CD4-positive, alpha-beta T cell (primary cell): ENCODE measurements at places on chromosomes 4 and X. TPM values are rescaled to one million over a fixed set of nuclear protein-coding genes. Genes with fewer than 3 reads are reported as not detected.

Gene MAGEC1
- not detected for total RNA-seq

Gene CT45A3
- not detected for total RNA-seq

Gene H2BW2
- not detected for total RNA-seq

- no peaks in the 10 kb centered on the region for H3K27me3 ChIP-seq
- no peaks in the 10 kb centered on the region for H3K36me3 ChIP-seq
- peaks cover 28% of the 10 kb centered on the region for H3K4me1 ChIP-seq
- peak overlapping the region; percentile 83 for H3K4me3 ChIP-seq
Observed at GRCh38 chr4:147732518-147733235, 789 bp downstream of the ARHGAP10 start.

- no peaks in the 10 kb centered on the region for H3K4me1 ChIP-seq
- DNase-seq, result no peak
- H3K36me3 ChIP-seq, result no peaks in the 10 kb centered on the region
- H3K27ac ChIP-seq, result no peak overlapping the region
- H3K27me3 ChIP-seq, result no peaks in the 10 kb centered on the region
Observed at GRCh38 chrX:24999511-24999910, 16.3 kb downstream of the ARX start.

- no peaks in the 10 kb centered on the region for H3K4me1 ChIP-seq
- H3K36me3 ChIP-seq, result peaks cover 62% of the 10 kb centered on the region
- DNase-seq, result no peak
- no peak overlapping the region for H3K27ac ChIP-seq
Observed at GRCh38 chr4:168394556-168394955, 76.0 kb upstream of the DDX60 start.

- DNase-seq, result peak; percentile 22
- no peak overlapping the region for H3K4me3 ChIP-seq
- no peaks in the 10 kb centered on the region for H3K27me3 ChIP-seq
- H3K27ac ChIP-seq, result no peak overlapping the region
Observed at GRCh38 chr4:184313702-184314659, 96.3 kb upstream of the ENPP6 start.

GRCh38 chr4:93759506-93759905 lies 69.0 kb upstream of the ATOH1 start:
- no peaks in the 10 kb centered on the region for H3K36me3 ChIP-seq
- H3K27me3 ChIP-seq, result no peaks in the 10 kb centered on the region
- H3K4me1 ChIP-seq, result no peaks in the 10 kb centered on the region
- no peak for DNase-seq
- H3K27ac ChIP-seq, result no peak overlapping the region
- H3K4me3 ChIP-seq, result no peak overlapping the region

GRCh38 chrX:24285082-24285481 lies 28.8 kb downstream of the SUPT20HL2 start:
- no peaks in the 10 kb centered on the region for H3K27me3 ChIP-seq
- no peak overlapping the region for H3K27ac ChIP-seq
- H3K36me3 ChIP-seq, result no peaks in the 10 kb centered on the region
- H3K4me3 ChIP-seq, result no peak overlapping the region

- H3K27me3 ChIP-seq, result no peaks in the 10 kb centered on the region
- no peaks in the 10 kb centered on the region for H3K4me1 ChIP-seq
- no peaks in the 10 kb centered on the region for H3K36me3 ChIP-seq
Observed at GRCh38 chrX:110915111-110915510, 119.5 kb upstream of the CHRDL1 start.

DNA sequence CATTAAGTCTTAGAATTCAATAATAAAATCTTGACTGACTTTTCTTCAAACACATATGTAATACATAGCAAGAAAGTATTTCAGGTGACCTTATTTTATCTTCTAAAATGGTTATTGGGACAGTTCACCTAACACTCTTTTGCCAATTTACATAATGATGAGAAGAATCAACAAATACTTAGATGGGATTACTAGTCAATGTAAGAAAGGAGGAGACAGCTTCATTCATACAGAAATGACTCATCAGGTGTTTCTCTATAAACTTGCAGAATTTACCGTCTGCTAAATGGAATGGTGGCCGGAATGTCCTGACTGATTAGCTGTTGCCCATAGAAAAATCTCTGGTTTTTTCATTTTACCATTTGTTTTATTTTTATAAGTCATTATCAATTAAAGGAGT lies 115.0 kb upstream of the ETNPPL start:
- H3K27ac ChIP-seq, result no peak overlapping the region
- no peaks in the 10 kb centered on the region for H3K36me3 ChIP-seq
- DNase-seq, result no peak
- H3K4me3 ChIP-seq, result no peak overlapping the region

GRCh38 chrX:40543661-40544328 lies 37.0 kb upstream of the ATP6AP2 start:
- H3K4me1 ChIP-seq, result peaks cover 13% of the 10 kb centered on the region
- H3K27me3 ChIP-seq, result no peaks in the 10 kb centered on the region
- no peak for DNase-seq
- H3K36me3 ChIP-seq, result no peaks in the 10 kb centered on the region

- no peaks in the 10 kb centered on the region for H3K4me1 ChIP-seq
- no peak overlapping the region for H3K27ac ChIP-seq
- no peak for DNase-seq
- H3K4me3 ChIP-seq, result no peak overlapping the region
- H3K27me3 ChIP-seq, result no peaks in the 10 kb centered on the region
- peaks cover 22% of the 10 kb centered on the region for H3K36me3 ChIP-seq
Observed at GRCh38 chr4:54004463-54004862, 59.9 kb downstream of the CHIC2 start.

DNA sequence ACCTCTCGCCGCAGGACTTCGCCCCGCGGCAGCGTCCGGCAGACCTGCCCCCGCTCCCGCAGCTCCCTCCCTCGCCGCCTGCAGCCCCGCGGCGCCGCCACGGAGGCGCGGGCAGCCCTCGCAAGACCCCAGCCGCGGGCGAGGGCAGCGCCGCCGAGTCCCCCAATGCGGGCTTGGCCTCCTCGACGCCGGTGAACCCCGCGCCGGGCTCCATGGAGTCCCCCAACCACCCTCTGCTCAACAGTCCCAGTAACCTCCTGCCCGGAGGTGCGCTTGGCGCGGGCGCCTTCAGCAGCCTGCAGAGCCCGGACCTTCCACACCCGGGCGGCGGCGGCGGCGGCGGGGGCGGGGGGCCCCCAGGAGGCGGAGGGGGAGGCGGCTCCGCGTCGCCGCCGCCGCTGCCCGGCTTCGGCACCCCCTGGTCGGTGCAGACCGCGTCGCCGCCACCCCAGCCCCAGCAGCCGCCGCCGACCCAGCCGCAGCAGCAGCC lies 1.2 kb downstream of the CPEB2 start:
- DNase-seq, result no peak
- H3K4me1 ChIP-seq, result no peaks in the 10 kb centered on the region
- H3K36me3 ChIP-seq, result peaks cover 8% of the 10 kb centered on the region
- H3K27me3 ChIP-seq, result no peaks in the 10 kb centered on the region
- peak overlapping the region; percentile 100 for H3K27ac ChIP-seq

- no peak overlapping the region for H3K27ac ChIP-seq
- no peaks in the 10 kb centered on the region for H3K4me1 ChIP-seq
- no peak for DNase-seq
Observed at GRCh38 chr4:567457-568350, 8.4 kb downstream of the TMEM271 start.

DNA sequence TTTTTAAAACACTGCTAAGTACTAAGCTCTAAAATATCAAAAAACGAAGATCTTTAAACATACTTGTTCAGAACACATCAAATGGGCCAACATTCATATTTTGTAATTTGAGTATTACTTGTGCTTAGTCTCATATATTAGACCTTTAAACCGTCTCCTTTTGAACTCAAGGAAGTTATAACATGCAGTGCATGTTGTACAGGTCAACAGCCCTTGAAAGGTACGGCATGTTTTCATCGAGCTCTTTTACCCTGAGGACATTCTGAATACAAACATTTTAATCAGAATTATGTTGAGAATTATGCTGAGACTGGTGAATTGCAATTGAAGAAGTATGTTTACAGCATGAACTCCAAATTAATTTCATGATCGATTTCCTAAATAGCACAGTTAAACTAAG lies 7.0 kb upstream of the ASB11 start:
- no peaks in the 10 kb centered on the region for H3K27me3 ChIP-seq
- H3K4me1 ChIP-seq, result no peaks in the 10 kb centered on the region
- H3K27ac ChIP-seq, result no peak overlapping the region
- no peak overlapping the region for H3K4me3 ChIP-seq

DNA sequence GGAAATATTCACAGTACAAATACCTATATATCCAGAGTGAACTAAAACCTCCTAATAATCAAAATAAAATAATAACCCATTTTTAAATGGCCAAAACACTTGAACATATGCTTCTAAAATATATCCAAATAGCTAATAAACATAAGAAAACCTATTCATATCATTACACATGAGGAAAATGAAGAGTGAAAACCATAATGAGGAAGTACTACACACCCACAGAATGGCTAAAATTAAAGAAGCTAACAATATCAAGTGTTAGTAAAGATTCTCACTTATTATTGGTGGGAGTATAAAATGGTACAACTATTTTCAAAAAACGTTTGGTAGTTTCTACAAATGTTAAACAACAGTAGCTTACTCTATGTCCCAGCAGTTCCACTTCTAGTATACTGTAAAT lies 92.1 kb downstream of the KLHL13 start:
- H3K4me1 ChIP-seq, result no peaks in the 10 kb centered on the region
- no peak overlapping the region for H3K27ac ChIP-seq
- H3K4me3 ChIP-seq, result no peak overlapping the region
- no peaks in the 10 kb centered on the region for H3K27me3 ChIP-seq
- DNase-seq, result no peak

DNA sequence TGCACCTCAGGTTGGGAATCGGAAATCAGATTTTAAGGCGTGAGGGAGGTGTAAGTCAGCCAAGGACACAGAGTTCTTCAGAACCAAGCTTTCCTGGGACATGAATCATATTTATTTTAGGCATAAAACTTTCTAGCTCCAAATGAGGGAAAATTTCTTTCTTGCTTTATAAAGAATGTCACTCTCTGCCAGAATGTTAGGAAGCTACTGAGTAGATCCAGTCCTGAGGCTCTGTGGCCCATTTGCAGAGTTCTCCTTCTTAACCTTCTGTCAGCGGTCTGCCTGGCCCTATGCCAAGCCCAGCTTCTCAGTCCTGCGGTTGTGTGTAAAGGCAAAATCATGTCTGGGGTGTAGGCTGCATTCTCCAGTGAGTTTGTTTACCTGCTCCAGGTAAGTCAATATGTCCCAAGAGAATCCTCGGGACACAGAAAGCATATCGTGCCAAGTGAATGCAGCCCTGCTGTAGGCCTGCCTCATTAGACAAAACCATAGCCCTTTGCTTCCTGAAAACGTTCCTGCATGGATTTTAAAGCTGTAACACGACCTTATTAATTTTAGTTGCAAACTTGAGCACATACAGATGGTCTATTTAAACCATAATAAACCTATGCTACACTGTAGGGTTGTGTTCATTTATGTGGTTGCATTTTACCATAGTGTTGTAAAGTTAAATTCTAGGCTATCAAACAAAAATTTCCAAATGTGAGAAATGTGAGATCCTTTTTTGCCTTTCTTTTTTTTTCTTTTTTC lies 29.2 kb upstream of the CCNI start:
- DNase-seq, result no peak
- H3K27me3 ChIP-seq, result no peaks in the 10 kb centered on the region
- no peaks in the 10 kb centered on the region for H3K36me3 ChIP-seq
- H3K27ac ChIP-seq, result no peak overlapping the region
- no peak overlapping the region for H3K4me3 ChIP-seq

- H3K4me3 ChIP-seq, result no peak overlapping the region
- no peaks in the 10 kb centered on the region for H3K4me1 ChIP-seq
- H3K27me3 ChIP-seq, result no peaks in the 10 kb centered on the region
- no peak overlapping the region for H3K27ac ChIP-seq
- no peak for DNase-seq
- H3K36me3 ChIP-seq, result no peaks in the 10 kb centered on the region
Observed at GRCh38 chr4:36740796-36741310, 459.4 kb downstream of the DTHD1 start.

GRCh38 chr4:78138252-78138651 lies 81.1 kb downstream of the FRAS1 start:
- peaks cover 2% of the 10 kb centered on the region for H3K27me3 ChIP-seq
- no peak overlapping the region for H3K27ac ChIP-seq
- H3K4me1 ChIP-seq, result no peaks in the 10 kb centered on the region
- no peaks in the 10 kb centered on the region for H3K36me3 ChIP-seq

DNA sequence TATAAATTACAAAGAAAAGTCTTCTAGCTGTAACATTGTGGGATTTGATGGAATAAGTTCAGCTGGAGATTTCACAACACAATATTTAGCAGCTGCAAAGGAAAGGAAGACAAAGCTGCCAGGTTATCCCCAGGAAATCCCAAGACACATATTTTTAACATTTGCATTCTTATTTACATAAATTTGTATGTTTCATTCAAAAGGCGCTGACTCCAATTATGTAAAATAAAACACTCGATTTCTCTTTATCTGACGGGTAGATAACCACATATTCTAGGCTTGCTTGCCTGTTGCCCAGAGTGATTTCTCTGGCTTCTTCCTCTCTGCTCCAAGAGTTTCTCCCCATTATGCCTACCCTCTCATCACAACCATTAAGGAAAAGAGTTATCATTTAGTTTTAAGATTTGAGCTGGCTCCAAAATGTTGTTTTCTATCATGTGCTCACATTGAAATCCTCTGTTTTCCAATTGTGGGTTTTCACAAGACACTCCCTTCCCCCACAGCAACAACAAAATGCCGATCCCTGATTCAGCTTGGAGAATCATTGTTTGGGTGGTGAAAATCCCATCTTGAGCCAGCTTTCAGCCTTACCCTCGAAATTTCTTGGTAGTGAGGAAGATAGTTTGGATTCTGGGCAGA lies 128.2 kb upstream of the RASGEF1B start:
- H3K27me3 ChIP-seq, result no peaks in the 10 kb centered on the region
